T follicular helper cell (primary cell): ENCODE measurements at places on chromosomes 16 and 17.

- DNase-seq: no peak
These were observed 1.2 kb downstream of the KRTAP4-2 start for GRCh38 chr17:41176744-41177387.

DNA sequence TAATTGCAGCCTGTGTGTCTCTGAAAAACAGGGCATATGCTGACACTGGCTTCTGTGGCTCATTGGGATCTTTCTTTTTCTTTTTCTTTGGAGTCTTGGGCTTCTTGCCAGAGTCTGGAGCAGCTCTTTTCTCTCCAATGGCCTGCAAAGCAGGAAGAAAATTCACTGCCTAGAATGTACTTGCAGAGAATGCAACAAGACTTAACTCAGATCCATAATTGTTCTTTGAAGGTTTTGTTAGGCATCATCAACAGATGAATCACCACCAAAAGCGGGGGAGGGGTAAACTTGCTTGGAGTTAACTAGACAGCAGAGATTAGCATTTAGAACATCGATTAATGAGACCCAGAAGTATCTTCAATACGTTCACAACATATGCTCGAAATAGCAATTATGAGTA lies 100.9 kb downstream of the TOX3 start:
- DNase-seq: no peak

- no peak for DNase-seq
These were observed 21.1 kb downstream of the IST1 start for GRCh38 chr16:71916397-71916920.

DNA sequence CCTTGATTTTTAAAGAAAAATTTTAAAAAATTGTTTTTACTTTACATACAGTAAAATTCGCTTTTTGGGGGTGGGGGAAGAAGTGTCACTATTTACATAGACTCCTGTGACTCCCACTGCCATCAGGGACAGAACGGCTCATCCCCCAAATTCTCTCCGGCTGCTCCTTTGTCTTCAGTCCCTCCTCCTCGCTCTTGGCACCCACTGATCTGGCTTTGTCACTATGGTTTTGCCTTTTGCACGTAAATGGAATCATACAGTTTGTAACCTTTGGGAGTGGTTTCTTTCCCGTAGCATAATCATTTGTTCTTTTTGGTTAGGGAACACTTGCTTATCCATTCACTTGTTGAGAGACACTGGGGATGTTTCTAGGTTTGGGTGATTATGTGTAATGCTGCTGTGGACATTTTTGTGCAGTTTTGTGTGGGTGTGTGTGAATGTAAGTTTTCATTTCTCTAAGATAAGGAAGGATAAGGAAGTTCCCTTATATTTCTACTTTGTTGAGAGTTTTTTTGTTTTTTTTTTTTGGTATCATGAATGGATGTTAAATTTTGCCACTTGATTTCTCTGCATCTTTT lies 27.4 kb downstream of the RAB11FIP4 start:
- no peak for DNase-seq

DNA sequence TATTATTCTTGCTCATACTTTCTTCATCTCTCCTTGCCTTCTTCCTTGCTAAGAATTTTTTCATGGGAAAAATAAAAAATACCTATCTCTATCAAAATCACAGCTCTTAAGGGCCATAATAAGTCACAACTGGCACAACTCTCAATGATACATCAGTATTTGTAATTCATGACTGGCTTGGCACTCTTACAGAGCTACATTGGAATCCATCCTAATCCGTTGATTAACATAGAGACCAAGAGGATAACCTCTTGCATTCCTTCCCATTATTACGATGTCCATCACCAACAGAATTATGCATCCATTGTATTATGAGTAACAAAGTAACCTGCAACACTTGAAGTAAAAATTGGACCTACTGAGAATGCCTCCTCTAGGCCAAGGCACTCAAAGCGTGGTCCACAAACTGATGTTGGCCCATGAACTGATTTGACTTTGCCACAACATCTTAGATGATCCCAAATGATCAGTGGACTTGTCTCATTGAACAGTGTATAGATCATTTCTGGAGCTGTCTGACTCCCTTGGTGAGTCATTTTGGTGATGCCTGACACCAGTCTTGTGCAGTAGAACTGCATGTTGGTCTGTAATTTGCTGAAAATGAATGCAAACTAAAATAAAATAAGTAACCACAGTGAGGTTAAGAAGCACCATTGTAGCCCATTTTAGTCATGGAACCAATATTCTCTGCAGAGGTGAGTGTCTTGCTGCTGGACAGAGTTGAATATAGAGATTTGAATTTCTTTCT lies 163.2 kb downstream of the AXIN2 start:
- no peak for DNase-seq

DNA sequence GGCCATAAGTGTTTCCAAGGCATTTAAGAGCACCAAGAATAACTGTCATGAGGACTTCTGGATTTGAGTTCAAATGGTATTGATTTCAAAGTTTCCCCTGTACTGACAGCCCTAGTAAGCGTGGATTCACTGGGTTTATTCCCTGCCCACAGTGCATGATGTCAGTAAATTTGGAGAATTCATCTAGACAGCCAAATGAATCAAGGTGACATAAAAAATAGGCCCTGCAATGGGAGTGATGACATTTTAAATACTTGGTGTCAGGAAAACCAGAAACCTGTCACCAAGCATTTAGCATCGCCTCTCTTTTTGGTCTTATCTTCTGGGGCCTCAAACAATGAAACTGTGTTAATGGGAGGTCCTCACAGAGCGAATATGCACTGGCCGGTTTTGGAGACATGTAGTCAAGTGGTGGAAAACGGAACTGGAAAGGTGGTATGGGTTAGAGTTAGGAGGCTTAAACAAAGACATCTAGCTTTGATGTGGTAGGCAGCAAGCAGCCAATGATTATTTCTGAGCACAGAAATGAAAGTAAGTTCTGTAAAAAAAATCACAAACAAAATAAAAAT lies 29.1 kb downstream of the COG4 start:
- DNase-seq: no peak

DNA sequence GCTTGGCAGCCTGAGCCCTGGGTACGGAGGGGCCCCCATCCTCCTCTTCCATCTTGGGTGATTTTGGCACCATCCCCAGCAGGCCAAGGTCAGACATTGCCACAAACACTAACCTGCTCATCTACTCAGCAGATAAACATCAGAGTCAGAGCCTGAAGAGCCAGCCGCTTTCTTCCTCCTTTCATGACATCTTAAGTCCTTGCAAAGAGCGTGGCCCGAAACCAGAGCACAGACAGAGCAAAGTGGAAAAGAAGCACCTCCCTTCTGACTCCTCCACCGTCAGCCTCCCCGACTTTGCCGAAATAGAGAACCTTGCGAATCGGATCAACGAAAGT lies 60.4 kb upstream of the RPH3AL start:
- DNase-seq: no peak

DNA sequence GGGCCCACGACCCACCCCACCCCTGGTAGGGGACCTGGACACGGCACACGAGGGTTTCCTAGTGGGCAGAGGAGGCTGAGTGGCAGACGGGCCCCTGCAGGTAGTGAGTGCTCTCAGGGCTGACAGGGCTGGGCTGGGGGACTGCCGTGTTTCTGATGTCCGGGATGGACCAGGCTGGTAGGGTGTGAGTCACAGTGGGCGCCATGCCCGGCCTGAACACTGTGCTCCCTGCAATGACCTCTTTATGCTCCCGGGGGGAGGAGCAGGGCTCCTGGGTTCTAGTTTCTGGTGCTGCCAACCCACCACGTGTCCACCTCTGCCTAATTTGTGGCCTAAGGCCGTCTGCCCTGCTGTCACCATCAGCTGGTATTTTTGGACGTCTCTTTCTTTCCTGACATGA lies 26.3 kb downstream of the ARHGAP23 start:
- no peak for DNase-seq

GRCh38 chr17:78991906-78992532 lies 12.3 kb upstream of the LGALS3BP start:
- no peak for DNase-seq

- DNase-seq: no peak
These were observed 26.0 kb downstream of the COPZ2 start for GRCh38 chr17:48011405-48012150.

DNA sequence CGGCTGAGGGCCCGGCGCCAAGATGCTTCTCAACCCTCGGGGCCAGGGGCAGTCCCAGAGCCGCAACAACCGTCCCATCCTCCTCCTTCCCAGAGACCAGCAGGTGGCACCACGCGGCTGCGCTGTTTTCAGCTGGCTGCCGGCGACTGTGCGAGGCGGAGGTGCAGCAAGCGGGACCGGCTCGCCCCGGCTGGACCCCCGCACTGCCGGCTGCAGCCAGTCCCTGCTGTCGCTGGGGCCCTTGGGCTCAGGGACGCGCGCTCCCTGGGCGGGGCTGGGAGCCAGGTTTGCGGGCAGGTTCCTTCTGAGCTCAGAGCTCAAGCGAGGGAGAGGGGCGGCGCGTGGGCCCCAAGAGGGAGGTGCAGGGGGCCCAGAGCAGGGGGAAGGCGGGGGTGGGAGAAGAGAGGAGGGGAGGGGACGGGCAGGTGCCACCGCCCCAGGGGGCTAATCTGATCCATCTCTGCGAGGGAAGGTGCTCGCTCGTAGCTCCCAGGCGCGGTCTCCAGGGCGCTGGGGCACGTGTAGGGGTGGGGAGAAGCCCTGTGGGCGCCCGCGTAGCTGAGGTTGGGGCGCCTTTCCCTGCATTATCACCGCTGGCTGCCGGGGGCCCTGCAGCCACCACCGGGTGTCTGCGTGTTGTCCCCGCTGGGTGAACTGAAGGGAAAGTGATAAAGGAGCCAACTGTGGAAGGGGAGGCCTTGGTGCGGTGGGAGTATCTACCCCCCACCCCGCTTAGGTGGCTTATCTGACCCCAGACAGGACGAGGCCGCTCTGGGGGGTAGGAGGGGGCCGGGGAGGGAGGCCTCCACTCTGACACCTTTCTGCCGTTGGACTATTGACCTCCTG lies 24.2 kb downstream of the STAT5A start:
- DNase-seq: peak; percentile 57

DNA sequence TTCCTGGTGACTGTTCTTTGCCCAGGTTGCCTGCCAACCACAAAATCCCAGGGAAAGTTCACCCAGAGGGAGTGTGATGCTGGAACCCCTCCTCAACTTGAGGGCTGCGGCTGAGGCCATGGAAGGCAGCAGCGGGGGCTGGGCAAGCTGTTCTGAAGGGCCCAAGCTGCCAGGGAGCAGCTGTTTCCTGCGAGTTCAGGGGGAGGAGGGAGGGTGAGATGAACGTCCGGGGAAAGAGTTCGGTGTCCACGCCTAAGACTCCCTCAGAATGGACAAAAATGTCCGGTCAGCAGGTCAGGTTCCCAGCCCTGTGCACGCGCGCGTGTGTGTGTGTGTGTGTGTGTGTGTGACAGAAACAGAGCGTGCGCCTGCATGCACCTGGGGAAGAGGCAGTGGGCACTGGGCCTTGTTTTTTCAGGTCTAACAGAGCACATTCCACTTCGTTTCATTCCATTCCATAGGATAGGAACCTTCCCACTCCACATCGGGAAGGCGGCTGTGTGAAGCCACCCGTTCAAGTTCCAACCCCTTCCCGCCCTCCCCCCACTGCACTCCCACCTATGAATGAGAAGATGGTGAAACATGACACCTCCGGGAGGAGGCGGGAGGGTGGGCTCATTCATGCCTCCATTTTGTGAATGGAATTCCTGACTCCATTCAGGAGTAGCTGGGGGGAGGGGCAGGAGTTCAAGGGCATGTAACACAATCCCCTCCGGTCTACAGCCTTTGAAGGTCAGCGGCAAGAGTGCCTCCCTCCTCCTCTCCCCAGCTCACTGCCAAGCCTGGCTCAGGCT lies 15.7 kb downstream of the ETV4 start:
- DNase-seq: no peak

DNA sequence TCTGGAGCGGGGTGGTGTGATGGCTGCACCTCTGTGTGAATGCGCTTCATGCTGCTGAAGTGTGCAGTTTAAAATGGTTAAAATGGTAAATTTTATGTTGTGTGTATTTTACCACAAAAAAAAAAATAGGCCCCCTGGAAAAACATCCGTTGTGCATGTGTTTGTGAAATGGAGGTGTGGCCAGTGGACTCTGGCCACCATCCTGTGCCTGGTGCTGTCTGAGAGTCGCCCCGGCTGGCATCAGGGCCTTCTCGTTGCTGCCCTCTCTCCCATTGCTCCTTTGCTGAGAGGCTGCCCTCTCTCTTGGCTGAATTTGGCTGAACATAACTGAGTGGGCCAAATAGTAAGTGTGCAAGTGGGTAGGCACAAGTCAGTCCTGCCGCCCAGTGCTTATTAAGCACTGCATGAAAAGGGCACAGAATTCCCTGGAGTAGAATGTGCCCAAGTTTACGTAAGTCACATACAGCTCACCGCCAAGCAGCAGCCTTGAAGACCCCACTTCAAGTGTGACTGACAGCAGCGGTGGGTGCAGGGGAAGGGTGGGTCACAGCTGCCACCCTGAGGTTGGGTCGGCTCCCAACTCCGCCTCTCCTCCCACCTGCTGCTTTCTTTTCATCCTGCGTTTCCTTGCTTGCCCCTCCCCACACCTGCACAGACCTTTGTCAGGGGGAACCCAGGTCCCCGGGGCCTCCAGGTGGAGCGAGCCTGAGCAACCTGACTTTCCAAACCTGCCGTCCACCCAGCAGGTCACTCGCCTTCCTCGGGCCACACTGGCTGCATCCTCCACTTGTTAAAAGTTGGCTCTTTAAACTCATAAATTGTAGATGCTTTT lies 46.8 kb downstream of the FOXK2 start:
- no peak for DNase-seq

GRCh38 chr16:48356633-48357376 lies 28.4 kb downstream of the SIAH1 start:
- no peak for DNase-seq

DNA sequence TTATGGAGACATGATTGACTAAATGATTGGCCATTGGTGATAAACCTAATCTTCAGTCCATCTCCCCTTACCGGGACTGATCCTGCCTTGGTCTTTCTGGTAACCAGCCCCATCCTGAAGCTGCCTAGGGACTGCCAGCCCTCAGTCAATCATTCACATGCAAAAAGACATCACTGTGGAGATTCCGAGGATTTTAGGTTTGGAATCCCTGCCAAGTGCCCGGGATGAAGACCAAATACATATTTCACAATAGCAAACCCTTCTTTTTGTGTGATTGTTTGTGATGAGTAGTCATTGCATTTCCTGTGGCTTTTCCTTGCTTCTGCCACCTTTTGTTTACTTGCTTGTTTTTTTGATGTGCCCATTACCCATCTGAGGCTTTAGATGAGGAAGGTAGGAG lies 44.0 kb downstream of the EPN2 start:
- no peak for DNase-seq

GRCh38 chr16:46924402-46924801 lies 40.2 kb downstream of the GPT2 start:
- DNase-seq: no peak

- no peak for DNase-seq
These were observed 3.6 kb downstream of the CDC42EP4 start for GRCh38 chr17:73308017-73308823.
